ENCODE measurements at places on chromosomes 4 and X.

- DNase-seq = no peak
These were observed 231.3 kb upstream of the CXXC4 start for GRCh38 chr4:104726002-104726401.

DNA sequence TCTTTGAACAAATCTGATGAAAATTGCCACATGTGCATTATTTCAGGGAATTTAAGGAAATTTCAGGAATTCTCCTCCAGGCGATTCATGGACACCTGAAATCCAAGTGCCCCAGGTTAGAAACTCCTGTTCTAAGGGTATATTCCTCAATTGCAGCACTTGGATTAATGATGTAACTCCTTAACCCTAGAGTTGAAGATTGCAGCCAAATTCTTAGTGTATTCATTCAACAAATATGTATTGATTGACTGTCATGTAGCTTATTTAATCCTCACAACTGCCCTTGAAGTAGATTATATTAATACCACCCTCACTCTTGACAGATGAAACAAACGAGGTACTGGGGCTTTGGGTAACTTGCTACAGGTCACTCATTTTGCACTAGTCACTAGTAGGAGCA is 11.3 kb downstream of the CETN2 start:
- DNase-seq = peak; percentile 39

- DNase-seq = no peak
These were observed 1.8 kb downstream of the LIMCH1 start for GRCh38 chr4:41539711-41540110.

- DNase-seq = no peak
These were observed 242.5 kb downstream of the CFAP299 start for GRCh38 chr4:80578001-80578400.

DNA sequence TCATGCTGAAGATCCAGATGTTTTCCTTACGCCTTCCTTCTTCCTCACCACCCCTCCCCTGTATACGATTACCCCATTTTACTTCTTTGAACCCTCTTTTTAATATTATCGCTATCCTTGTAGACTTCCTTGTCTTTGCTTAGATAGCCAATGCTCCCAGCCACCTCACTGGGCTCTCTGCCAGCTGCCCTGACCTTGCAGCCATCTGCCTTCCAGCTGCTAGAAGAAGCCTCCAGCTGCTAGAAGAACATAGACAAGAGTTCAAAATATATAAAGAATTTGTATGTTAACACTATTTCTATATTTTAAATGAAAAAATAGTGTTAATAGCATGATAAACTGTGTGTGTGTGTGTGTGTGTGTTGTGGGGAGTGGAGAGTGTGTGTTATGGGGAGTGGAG is 374.7 kb downstream of the ANKRD50 start:
- no peak for DNase-seq

DNA sequence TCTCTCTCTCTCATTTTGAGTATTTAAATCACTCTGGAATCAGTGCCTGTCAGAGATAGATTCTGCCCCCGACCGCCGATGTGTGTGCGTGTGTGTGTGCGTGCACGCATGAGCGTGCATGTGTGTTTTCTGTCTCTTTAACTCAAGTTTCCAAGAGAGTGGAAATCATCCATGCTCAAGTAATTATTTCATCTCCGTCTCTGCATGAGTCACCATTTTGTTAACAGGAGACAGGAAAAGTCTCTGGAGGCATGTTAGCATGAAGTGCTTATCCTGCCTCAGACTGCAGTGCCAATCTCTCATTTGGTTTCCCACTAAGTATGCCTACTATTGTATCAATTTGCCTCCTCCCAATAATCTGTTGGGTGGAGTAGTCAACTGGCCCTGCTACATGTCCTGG is 182.9 kb upstream of the NHS start:
- DNase-seq = no peak

DNA sequence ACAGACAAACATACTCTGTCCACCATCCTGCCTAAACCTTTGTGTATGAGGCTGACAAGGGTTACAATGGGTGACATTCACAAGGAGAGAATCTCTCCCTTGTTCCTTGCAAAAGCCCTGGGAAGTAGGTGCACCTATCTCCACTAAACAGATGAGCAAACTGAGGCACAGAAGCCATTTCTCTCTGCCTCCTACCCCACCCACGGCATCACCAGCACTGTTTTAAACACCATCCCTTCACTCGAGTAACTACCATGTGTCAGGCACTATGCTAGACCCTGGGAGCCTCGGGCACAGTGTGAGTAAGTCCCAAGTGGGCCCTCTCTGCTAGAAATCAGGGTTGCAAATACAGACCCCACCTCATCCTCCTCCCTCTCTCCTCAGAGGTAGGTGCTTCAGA is 899 bp downstream of the LYAR start:
- no peak for DNase-seq

DNA sequence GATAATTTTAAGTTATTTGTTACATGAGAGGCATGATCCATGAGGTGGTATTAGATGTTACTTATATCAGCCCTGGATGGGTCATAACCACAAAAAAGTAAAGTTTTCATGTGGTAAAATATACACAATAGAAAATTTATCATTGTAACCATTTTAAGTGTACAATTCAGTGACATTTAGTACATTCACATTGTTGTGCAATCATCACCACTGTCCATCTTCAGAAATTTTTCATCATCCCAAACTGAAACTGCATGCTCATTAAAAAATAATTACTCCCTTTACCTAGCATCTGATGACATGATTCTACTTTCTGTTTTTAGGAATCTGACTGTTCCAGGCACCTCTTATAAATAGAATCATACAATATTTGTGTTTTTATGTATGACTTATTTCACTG is 11.2 kb downstream of the GK2 start:
- DNase-seq = no peak

GRCh38 chrX:85114776-85115175 is 111.1 kb downstream of the APOOL start:
- DNase-seq = no peak

DNA sequence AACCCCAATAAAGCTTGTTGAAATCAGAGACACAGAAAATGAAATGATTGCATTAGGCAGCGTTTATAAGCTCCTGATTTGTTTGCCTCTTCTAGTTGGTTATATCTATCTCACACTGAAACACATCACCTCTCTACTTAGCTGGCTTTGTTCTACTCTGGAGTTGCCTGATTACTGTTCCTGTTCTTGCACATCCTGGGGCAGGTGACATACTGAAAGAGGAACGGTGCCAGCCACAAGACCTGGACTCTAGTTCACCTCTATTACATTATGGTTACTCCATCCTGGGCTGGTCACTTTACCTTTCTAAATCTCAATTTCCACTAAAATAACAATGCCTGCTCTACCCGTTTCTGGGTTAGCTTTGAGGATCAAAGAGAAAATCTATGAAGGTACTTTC is 47.9 kb downstream of the TRIM2 start:
- no peak for DNase-seq

DNA sequence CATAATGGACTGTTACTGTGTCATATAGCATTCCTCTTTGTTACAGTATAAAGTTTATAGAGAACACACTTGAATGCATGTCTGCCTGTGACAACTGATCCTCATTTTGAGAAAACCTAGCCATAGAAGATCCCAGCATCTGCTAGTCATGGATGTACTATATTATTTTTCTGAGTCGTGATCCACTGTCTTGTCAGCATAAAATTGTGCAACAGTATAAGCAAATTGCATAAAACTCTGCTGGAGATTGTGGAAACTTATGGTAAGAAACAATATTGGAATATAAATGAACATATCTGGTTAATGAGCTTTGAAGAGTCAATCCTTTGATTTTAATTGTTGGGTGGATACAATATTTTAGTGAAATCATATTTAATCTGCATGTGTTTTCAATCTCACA is 3.6 kb downstream of the NEIL3 start:
- peak; percentile 38 for DNase-seq

DNA sequence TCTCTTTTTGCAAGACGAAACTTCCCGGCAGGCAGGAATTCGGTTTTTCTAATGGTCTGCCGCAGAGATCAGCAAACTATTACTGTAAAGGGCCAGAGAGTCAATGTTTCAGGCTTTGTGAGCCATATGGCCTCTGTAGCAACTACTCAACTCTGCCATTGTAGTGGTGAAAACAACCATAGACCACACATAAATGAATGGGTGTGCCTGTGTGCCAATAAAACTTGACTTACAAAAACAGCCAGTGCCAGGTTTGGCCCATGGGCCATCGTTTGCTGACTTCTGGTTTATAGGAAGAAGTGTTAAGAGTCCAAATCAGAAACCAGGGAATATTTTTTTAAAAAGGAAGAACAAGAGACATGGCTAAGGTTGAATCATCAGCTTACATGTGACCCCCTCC is 163.0 kb downstream of the SH3KBP1 start:
- DNase-seq = no peak

DNA sequence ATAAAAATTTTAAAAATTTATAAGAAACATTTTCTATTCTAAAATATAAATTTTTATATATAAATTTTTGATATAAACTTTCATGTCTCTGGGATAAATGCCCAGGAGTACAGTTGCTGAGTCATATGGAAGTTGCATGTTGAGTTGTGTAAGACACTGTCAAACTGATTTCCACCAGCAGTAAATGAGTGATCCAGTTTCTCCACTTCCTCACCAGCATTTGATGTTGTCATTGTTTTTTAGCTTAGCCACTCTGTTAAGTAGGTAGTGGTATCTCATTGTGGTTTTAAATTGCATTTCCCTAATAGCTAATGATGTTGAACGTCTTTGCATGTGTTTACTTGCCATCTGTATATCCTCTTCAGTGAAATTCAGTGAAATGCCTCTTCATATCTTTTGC is 66.5 kb downstream of the MAMLD1 start:
- DNase-seq = peak; percentile 72

DNA sequence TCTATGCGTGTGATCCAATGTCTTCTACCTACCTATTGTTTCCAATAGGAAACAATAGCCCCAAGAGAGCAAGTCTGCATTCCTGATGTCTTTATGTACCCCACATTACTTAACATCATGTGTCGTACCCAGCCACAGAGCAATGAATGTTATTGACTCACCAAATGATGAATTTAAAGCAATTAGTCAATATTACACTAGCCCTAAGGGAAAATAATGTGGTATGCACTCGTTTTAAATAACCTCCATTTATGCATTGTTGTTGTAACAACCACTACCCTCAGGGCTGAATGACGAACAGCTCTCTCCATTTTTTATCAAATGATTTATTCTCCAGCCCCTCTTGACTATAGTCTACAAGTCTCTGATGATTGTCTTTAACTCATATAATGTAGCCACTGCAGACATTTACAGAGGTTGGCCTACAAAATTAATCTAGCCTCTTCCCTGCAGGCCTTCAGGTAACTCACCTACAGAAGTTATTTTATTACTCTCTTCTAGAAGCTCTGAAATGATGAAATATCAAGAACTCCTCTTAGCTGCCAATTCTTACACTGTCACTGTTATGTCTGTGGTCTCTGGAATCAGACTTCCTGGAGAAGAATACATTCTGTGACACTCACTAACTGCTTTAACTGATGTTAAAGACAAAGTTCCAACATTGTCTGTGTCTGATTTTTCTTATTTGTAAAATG is 601.7 kb upstream of the GRIA3 start:
- DNase-seq = peak; percentile 55

- no peak for DNase-seq
These were observed 921.7 kb upstream of the EPHA5 start for GRCh38 chr4:66591968-66592367.

DNA sequence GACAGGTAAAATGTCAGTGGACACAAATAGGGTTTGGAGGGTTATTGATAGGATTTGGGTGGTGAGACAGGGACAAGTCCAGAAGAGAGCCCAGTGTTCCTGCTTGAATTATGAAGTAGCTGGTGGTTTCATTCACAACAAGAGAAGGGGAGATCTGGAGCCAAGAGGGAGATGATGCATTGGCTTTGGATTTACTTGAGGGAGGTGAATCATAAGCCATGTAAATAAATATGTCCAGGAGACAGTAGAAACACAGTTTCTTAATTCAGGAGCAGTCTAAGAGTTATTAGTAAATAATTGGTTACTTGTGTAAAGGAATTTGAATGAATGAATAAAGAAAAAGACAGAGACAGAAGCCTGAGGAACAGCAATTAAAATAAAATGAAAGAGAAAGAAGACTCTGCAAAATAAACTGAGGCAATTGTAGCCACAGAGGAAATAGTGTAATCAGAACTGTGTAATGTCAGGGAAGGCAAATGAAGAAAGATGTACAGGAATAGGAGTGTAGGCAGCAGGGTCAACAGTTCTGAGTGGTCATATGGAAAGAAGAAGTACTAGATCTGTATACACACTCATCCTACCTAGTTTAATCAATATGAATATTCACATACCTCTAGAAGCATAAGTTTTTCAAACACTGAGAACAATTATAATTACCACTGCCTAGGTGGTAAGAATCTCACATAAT is 50.2 kb upstream of the CXCL8 start:
- DNase-seq = peak; percentile 68

- no peak for DNase-seq
These were observed 51.7 kb downstream of the SHROOM3 start for GRCh38 chr4:76486588-76487276.

DNA sequence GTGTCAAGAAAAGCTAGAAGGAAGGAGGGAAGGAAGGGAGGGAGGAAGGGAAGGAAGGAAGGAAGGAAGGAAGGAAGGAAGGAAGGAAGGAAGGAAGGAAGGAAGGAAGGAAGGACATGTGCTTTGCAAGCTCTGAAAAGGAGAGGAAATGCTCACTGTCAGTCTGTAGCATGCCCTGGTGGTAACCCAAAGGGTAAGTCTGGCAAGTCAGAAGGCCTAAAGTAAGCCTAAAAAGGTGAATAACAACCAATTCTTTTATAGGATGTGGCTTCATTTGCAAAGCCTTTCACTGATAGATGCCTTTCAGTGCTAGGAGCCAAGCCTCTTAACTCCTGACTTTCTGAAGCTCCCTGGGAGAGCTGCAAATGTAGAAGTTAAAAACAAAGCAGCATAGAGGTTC is 542.6 kb downstream of the CFAP47 start:
- DNase-seq = no peak

- peak; percentile 71 for DNase-seq
These were observed 1.2 kb downstream of the USP46 start for GRCh38 chr4:52657618-52658501.

- DNase-seq = no peak
These were observed 1431.6 kb upstream of the TENM3 start for GRCh38 chr4:180811556-180811955.

DNA sequence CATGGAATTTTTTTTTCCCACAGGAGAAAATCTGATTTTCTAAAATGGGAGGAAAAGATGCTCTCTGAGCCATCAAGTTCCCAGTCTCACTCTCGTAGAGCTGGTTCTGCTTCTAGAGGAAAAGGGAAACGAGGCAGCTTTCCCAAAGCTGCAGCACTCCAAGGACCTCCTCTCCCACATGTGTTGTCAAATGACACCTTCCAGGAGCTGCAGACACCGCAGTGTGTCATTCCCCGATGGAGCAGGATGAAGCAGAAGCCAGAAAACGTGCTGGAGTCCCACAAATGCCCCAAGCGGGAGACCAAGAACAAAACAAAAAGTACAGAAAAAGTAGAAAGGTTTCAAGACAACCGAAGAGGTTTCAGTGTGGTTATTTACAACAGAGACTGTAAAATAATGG is 348.1 kb downstream of the ARHGAP10 start:
- DNase-seq = no peak

DNA sequence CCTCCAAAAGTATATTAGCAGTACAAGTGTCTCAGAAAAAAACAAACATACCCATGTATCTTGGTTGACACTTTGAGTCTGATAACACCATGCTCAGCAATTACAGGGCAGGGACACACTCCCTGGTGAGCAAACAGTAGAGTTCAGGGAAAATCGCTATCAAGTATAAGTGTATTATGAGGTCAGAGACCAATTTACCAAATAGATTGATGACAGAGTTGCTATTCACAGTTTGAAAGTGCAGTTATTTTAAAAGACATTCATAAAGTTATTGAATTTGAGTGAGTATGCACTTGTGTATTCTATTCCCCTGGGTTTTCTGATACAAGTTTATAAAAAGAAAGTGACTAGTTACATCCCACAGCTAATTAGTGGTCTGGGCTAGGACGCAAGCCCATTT is 10.2 kb upstream of the LONRF3 start:
- no peak for DNase-seq
